NCI-H69 (cell line): ENCODE measurements at places on chromosomes 4 and X.

GRCh38 chr4:155762334-155762733 is 3.5 kb downstream of the GUCY1B1 start:
- no peak for DNase-seq

GRCh38 chr4:95124906-95125504 is 367.2 kb downstream of the BMPR1B start:
- peak; percentile 74 for DNase-seq

DNA sequence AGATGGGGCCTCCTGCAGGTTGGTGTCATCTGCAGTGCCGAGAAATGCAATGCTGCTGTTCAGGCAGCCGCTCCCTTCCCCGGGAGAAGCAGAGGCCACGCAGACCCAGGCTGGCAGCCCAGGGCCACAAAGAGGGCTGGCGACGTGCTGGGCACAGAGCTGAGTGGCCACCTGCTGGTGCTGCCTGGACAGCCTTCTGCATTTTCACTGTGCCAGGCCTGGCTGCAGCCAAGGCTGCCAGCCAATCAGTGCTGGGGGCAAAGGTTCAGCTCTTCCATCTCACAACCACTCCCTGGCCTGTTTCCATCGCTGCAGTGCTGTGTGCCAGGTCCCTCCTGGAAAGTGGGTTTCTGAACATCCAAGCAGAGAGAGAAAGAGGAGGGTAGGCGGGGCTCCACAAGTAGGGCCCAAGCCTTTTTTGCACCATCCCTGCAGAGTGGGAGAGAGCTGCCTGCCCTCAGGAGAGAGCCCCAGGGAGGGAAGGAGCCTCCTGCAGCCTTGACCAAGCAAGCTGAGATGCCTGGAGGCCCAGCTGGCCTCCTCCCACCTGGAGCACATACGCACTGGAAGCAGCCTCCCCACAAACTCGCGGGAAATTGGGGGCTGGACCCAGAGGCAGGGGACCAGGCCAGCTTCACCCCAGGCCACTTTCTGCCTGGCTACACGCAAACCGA is 20.1 kb downstream of the ADRA2C start:
- peak; percentile 41 for DNase-seq

- peak; percentile 33 for DNase-seq
These were observed 69.2 kb downstream of the NOCT start for GRCh38 chr4:139084804-139085093.

DNA sequence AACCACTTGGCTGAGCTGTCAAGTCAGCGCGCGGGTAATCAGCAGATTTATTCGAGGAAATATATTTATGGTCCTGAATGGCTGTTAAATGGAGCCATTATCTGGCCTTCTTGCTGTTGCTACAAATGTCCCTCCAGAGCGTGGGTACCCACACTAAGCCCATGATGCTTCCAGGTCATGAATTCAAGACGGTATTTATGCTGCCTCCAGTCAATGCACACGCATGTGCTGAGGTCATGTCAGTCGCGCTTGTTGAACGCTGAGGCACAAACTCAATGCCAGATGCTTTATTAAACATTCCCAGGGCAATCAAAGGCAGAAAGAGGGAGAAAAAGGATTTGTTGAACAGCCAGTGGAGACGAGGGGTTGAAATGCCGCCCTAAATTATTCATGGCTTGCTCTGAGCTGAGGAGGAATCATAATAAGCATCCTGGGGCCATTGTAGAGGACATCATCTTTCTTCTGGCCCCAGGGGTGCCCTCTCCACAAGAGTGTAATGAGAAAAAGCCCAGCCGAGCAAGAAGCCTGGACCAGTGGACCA is 36.1 kb upstream of the CLDN24 start:
- no peak for DNase-seq

DNA sequence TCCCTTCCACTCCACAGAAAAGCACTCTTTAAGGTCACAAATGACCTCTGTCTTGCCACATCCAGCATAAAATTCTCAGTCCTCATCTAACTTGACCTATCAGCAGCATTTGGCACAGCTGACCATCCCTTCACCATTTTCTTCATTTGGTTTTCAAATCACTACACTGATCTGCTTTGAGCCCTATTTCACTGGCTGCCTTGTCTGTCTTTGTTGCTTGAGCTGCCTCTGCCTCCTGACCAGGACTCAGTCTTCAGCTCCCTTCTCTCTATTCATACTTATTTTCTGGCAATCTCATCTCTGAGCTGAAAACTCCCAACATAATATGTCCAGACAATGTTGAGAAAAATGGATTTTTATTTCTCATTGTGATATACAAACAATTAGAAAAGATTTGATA is 27.7 kb upstream of the PDE5A start:
- DNase-seq, result no peak

- no peak for DNase-seq
These were observed 236.6 kb downstream of the DCHS2 start for GRCh38 chr4:154254999-154255398.

GRCh38 chr4:79030973-79031372 is 91.7 kb upstream of the PAQR3 start:
- no peak for DNase-seq

DNA sequence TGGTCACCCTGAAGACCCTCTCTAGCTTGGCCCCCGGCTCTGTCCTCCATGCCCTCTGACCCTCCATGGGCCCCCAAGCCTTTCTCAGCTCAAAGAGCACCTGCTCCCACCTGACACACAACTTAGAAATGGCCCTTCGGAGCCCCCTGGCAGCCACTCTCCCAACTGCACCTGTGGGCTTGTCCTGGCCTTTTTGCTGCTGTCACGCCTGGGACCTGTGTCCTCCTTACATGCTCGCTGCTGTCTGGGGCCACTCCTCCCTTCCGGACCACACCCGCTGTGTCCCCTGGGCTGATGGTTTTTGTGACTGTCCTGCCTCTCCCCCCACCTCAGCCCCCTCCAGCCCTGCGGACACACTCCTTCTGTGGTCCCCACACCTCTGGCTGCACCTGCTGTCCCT is 106.2 kb upstream of the AFAP1 start:
- no peak for DNase-seq
